ENCODE measurements at places on chromosomes 7 and 10.

DNA sequence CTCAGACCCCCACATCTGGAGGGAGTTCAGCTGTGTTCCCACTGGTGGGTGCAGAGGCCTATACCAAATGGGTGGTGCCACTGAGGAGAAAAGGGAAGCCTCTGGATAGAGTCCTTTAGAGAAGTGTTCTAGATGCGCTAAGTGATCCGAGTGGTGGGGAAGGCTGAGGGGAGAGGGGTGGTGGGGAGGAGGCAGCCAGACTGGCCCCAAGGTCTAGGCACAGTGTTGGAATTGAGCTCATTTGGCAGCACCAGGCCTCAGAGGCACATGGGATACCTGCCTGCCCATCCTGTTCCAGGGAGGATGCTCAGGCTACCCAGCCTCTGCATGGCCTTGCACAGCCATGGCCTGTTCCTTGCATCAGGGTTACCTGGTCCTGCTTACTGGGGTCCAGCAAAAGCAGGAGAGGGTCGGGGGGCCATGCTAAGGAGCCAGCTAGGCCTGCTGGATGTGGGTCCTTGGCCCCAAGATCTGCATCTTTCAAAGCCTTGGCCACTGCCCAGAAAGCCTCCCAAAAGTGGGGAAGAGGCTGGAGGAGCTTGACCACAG is 99.6 kb downstream of the NEURL1 start:
- no peak for DNase-seq

- no peak for DNase-seq
Measured at GRCh38 chr10:69374242-69374641, 42.5 kb downstream of the TACR2 start.

GRCh38 chr10:46215426-46215825 is 71.4 kb upstream of the ANTXRL start:
- DNase-seq = no peak

GRCh38 chr10:71131096-71131495 is 81.3 kb upstream of the UNC5B start:
- no peak for DNase-seq

- no peak for DNase-seq
Measured at GRCh38 chr10:97770255-97770654, 1.5 kb downstream of the SFRP5 start.

DNA sequence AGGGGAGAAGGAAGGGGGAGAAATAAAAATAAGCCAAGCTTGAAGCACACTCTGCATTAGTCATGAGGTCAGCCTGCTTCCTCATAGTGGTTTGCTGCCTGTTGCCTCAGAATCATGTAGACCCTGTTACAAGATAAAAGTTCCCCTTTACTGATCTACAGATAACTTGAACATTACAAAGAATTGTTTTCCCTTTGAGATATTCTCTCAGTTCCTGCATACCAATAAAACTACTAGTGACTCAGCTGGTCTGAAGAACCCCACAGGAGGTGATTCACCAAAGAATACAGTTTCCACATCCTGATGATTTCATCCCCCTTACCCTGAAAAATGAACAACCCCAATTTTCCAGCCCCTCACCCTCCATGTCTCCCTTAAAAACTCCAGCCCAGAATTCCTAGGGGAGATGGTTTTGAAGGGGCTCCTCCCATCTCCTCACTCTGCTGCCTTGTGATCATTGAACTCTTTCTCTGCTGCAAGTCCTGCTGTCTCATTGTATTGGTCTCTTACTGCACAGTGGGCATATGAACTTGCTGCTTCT is 31.5 kb upstream of the NRP1 start:
- DNase-seq = peak; percentile 79
